Stimulated activated naive CD4-positive, alpha-beta T cell treated with Interleukin-2 at 50 U/mL for 16 hours (primary cell): ENCODE measurements at places on chromosomes 2 and 18.

DNA sequence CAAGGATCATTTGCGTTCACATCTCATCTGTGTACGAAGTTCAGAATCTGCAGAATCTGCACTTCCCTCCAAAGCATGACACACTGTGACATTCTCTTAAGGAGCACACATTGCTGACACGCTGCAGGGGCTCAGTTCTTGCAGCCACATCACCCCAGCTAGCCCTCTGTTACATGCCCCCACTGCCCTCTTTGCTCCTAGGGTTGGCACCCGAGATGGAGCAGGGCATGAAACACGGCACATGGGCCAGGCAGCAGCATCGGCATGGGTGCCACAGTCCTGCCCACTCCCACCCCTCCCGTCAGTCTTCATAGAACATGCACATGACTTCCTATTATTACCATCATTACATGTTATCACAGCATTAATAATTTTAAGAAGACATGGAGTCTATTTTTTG is 76.4 kb downstream of the COL6A3 start:
- no peak for DNase-seq

DNA sequence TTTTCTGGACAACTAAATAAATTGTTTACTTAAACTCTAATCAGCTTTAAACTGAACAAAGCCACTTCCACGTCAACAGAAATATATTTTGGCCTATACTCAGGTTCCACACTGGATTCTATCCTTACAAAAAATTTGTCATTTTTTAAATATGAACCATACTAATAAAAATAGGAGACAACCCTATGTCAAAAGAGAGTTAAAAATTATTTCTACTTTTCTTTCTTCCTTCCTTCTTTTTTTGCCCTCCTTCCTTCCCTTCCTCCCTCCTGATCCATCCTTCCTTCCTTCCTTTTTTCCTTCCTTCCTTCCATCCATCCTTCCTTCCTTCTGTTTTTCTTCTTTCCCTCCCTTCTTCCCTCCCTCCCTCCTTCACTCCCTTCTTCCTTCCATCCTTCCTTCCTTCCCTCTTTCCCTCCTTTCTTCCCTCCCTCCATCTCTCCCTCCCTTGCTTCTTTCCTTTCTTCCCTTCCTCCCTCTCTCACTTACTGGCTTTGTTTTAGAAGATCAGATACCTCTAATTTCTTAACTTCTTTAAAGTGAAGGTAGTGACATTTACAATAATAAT is 1444.9 kb downstream of the DPP10 start:
- no peak for DNase-seq

DNA sequence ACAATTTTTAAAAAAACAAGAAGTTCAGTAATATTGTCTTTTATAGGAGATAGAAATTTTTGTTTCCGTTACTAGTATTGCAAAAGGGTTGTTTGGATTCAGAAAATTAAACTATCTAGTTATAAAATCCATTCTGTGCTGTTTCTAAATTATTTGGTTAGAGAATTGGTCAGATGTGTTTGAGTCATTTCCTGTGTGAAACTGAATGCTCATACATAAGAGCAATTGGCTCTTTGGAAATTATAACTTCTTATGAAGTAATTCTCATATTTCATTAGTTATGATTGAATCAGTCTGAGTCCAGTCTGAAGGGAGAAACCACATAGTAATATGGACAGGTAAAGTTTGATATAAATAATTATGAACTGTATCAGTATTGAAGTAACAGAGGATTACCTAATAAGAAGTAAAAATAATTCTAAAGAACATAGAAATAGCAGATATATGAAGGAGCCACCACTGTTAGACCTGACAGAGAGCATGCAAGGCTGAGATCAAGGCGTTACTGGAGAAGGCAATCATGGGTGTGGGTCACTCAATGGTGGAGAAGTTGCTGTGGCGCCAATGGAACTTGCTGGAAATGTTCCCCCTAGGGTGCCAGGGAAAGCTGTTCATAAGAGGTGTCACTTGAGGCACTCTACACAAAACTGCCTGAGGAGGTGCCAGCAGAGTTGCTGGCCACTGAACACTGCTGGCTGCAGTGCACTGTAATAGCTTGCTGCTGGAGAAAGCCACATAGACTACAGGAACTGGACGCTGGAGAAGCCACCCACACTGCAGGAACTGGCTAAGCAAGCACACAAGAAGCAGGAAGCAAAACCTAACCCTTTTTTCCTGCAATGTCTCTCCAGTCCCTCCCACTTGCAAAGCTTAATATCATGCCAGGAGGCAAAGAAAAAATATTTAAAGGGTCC is 18.0 kb upstream of the FAP start:
- DNase-seq: no peak

DNA sequence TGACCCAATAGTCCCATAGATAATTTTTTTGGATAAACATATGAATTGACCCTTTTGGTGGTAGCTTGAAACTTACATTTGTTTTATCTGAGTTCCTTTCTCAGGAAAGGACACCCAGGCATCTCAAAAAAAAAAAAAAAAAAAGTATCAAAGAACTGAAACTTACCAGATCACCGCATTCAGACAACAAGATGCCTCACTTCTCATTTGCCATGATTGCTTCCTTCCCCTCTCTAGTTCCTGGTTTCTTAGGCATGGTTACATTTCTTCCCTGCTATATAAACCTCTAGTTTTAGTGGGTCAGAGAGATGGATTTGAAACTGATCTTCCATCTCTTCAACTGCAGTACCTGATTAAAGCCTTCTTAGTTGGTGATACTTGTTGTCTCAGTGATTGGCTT is 240.1 kb downstream of the ACKR3 start:
- no peak for DNase-seq

- peak; percentile 21 for DNase-seq
Measured at GRCh38 chr2:84849271-84849952, 31.5 kb downstream of the TRABD2A start.

DNA sequence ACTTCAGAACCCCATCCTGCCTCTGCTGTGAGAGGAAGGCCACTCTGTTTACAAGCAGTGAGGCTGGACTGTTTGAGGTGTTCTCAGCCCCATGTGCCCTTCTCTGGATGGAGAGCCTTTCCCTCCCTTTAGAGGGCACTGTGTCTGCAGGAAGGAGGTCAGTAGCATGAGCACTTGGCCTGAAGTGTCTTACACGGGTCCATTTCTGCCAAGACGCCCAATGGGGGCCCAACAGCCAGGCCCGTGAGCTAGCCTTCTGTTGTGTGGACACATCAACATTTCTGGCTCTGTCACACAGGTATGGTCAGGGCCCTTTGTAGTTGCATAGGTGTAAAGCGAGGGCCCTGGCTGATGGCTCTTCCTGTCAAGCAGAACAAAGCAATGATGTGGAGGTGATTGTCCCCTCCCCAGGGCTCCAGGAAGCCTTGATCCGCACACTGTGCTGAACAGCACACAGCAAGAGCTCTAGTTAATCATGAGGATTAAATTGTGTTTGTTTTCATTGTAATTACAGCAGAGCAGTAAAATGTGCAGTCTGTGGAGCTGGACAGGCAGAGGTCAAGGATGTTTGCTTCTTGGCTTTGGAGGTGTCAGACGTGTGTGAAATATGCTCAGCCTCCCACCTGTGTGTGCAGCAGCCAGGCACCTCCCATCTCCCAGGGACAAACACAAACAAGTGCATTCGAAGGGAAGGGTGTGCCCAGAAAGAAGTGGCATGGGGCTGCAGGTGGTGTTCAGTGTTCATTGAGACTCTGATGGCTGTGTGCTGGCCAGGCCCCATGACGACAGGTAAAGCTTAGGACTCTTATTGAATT is 132.1 kb downstream of the SH3RF3 start:
- no peak for DNase-seq

GRCh38 chr2:180405520-180405919 is 398.4 kb upstream of the CWC22 start:
- DNase-seq: no peak

DNA sequence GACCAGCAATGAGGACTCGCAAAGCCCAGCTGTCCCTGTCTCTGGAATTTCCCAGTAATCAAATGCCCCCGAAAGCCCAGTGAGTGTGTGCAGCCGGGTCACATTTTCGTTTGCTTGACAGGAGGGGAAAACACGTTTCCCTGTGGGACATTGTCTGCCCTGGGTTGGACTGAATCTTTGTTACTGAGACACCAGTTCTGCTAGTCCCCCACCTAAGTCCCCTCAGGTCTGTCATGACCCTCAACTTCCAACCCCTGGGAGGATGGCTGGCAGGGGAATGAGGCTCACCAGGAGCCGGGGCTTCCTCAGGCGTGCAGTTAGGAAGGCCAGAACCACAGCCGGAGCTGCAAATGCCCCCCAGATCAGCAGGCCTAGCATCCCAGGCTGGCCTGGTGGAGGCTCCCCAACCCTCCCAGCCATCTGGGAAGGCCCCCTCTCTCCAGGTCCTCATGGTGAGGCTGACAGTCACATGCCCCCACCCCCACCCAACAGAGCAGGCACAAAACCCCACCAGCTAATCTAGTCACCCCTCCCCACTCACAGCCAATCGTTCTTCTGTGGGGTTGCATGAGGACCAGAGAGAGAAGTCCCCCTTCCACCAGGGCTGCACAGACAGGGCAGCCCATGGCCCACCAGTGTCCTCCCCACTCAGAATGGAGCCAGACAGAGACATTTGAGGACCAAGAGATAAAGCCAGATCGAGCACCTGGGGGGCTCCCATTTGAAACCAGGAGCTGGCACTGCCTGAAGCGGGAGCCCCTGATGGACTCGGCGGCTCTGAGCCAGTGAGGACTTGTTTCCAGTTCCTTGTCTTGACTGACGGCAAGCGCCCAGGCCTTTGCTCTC is 33.6 kb downstream of the CYP26B1 start:
- DNase-seq: no peak

GRCh38 chr2:98180456-98180855 is 93.5 kb downstream of the VWA3B start:
- DNase-seq: no peak

DNA sequence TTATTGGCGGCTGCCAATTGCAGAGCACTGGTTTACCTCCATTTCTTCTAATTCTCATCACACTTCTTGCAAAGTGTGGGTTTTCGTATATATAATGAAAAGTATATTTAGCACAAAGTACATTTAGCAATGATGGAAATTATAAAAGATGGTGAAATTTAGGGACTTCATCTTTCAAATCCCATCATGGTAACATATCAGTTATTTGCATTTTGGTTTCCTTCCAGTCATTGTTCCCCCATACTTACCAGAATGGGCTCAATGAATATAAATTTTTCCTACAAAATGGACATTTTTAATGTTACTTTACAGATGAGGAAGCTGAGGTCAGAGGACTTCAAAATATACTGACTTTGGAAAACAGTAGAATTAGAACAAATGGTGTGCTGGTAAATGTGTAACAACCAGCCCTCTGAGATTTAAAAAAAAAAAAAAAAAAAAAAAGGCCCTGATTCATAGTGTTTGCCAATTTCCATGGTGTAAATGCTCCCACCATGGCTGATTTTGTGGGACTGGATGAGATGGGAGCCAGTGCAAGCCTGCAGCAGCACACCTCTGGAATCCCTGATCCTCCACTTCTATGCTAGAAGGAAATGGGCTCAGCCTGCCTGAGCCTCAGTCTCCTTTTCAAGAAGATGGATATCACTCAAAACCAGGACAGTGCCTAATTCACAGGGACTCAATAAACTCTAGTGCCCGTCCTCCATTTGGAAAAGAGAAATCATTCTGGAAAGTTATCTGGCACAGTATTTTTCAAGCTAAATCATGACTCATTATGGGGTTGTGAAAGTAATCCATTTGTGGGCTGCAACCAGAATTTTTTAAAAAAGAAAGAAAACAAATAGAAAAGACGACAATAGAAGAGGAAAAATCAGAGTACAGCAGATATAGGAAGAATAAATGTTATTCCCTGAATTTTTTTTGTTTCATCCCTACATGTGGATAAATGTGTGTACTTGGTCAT is 34.0 kb downstream of the LBH start:
- no peak for DNase-seq

- DNase-seq: peak; percentile 1
Measured at GRCh38 chr18:3511980-3512379, 62.0 kb downstream of the TGIF1 start.

GRCh38 chr18:73006331-73006730 is 138.5 kb upstream of the NETO1 start:
- DNase-seq: no peak

DNA sequence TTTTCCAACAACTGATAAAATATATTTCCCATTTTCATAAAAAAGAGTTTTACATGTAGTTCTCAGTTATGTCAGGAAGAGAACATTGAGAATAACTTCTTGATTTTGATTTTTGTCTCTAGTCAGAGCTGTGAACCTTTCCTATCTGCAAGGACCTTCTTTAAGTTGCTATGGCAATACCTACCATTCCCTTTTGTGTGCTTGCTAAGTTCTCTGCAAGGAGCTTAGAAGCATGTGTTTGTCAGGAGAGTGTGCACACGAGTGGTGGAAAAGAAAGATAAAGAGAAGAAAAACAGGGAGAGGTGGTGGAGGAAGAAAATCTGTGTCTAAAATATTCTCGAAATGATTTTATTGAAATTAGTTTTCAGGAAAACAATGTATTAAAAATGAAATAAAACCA is 140.3 kb upstream of the SLC8A1 start:
- DNase-seq: no peak

DNA sequence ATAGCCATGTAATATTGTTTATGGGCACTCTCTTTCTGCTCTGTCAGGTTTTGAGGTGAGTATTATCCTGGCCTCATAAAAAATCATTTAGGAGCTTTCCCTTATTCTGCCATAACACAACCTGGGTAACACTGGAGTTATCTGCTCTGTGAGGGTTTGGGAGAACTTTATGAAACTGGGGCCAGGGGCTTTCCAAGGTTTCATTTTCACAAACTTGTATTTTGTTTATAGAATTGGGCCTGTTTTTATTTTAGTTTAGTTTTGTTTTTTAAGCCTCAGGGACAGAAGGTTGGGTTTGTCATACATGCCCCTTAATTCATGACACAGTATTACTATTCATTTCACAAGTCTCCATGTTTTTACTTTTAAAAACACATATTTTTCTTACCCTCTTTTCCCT is 83.5 kb downstream of the IRS1 start:
- no peak for DNase-seq

GRCh38 chr2:40166006-40166405 is 285.9 kb downstream of the SLC8A1 start:
- DNase-seq: no peak

DNA sequence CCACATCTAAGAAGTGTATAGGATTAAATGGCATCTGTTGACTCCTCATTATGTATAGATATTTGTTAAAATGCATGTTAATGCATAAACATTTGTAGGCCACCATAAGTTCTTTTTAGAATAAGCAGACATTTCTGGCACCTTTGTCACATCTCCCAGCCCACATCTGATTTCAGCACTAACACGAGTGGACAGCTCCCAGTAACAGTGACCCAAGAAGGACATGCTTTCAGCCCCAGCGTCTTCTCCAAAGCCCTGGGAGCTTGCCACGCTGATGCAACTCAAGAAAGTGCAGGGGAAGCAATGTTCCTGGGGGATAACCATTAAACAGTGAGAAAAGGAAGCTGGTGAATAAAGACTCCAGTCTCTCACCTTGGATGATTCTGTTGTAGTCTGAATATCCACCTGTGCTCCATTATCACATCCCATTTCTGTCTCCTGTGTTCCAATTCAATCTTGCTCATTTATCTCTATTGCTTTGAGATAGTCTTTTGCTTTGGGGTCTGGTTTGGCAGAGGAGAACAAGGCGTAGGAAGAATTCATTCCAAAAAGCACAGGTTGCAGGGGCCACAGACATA is 182.6 kb upstream of the THSD7B start:
- no peak for DNase-seq

GRCh38 chr2:158753641-158754611 is 41.2 kb upstream of the DAPL1 start:
- no peak for DNase-seq

- DNase-seq: no peak
Measured at GRCh38 chr18:45553723-45554388, 61.4 kb upstream of the SLC14A2 start.

GRCh38 chr2:79576451-79576850 is 63.6 kb downstream of the CTNNA2 start:
- no peak for DNase-seq
